Naive B cell (primary cell): ENCODE measurements at places on chromosomes 12 and 14.

- no peak for DNase-seq
Observed at GRCh38 chr14:61537563-61538463, 157.5 kb upstream of the HIF1A start.

DNA sequence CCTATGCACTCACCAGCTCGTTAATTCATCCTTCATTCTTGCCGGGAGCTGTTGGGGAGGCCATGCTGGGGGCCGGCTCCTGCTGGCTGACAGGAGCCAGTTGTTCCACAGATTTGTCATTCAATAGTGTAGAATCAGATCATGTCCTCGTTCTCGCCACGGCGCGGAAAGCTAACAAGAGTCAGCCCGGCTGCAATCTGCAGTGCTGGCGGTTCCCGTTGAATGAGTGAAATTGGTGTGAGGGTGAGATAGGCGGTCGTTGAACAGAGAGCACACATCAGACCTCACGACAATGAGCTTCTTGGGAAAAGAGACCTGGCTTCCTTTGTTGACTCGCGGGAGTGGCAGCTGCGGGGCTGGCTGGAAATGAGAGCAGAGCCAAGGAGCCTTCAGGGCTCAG is 57.5 kb downstream of the KIF26A start:
- DNase-seq: no peak

- DNase-seq: no peak
Observed at GRCh38 chr14:64035143-64035542, 182.3 kb downstream of the SYNE2 start.

- DNase-seq: no peak
Observed at GRCh38 chr14:100416921-100417860, 94.1 kb downstream of the SLC25A47 start.

DNA sequence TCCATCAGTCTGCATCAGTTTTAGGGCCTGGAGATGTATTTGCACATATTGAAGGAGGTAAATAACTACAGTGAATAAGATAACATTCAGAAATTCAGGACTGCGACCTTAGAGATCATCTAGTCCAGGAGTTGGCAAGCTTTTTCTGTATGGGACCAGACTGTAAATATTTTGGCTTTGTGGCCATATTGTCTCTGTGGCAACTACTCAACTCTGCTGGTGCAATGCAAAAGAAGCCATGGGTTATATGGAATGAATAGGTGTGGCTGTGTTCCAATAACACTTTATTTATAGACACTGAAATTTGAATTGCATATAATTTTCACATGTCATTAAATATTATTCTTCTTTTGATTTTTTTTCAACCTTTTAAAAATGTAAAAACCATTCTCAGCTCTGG is 156.6 kb downstream of the METTL25 start:
- DNase-seq: no peak

- DNase-seq: peak; percentile 36
Observed at GRCh38 chr12:54215989-54216796, 27.4 kb upstream of the SMUG1 start.

GRCh38 chr14:65415613-65416012 is 3.1 kb downstream of the FUT8 start:
- no peak for DNase-seq
